NCI-H1417 (cell line): ENCODE measurements at places on chromosomes 11 and 22.

DNA sequence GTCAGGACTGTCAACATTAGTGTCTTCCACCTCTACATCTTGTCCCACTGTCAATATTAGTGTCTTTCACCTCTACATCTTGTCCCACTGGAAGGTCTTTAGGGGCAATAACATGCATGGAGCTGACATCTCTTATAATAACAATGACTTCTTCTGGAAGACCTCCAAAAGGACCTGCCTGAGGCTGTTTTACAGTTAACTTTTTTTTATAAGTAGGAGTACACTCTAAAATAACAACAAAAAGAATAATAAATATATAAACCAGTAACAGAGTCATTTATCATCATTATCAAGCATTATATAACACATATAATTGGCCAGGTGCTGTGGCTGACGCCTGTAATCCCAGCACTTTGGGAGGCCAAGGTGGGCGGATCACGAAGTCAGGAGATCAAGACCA lies 57.5 kb downstream of the PAK1 start:
- no peak for DNase-seq

- DNase-seq = no peak
Observed at GRCh38 chr22:37336579-37336978, 54.3 kb downstream of the CYTH4 start.

DNA sequence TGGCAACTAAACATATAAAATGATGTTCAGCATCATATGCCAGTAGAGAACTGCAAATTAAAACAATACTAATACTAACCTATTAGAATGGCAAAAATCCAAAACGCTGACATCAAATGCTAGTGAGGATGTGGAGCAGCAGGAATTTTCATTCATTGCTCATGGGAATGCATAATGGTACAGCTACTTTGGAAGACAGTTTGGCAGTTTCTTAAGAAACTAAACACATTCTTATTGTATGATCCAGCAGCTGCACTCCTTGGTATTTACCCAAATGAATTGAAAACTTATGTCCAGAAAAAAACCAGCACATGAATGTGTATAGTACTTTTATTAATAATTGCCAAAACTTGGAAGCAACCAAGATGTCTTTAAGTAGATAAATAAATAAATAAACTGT lies 258.0 kb downstream of the TENM4 start:
- DNase-seq = no peak

DNA sequence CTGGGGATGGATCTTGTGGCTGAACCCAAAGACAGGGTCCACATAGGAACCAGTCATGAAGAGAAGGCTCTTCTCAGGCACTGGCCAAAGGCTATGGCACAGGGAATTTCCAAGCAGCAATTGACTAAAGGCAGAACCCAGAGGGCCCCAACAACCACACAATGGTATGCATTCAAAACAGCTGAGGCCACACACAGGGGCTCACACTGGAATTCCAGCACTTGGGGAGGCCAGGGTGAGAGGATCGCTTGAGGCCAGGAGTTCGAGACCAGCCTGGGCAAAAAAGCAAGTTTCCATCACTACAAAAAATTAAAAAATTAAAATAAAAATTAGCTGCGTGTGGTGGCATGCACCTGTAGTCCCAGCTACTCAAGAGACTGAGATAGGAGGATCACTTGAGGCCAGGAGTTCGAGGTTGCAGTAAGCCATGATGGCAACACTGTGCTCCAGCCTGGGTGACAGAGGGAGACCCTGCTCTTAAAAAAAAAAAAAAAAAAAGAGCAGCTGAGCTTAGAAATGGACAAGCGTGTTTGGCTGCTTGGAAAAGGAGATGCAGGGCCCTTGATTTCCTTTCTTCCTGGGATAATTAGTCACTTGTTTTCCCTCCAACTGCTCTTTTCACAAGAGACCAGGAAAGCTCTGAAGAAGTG lies 44.6 kb downstream of the MYH9 start:
- no peak for DNase-seq

DNA sequence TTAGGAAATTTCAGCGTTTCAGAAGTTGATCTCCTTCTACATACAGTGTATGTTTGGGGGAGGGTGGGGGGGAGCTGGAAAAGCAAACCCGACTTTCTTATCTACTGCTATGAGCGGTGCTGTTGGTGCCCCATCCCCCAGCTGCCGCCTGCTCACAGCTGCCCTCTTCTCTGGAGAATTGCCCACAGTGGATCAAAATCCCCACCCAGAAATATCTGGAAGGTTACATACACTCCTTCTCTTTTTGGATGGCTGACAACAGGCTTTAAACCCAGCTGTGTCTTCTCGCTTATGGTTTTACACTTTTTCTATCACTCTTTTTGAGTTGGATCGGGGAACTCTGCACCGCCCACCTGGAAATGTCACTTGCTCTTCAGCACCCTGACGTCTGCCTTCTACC lies 56.4 kb downstream of the DHCR7 start:
- DNase-seq = no peak

DNA sequence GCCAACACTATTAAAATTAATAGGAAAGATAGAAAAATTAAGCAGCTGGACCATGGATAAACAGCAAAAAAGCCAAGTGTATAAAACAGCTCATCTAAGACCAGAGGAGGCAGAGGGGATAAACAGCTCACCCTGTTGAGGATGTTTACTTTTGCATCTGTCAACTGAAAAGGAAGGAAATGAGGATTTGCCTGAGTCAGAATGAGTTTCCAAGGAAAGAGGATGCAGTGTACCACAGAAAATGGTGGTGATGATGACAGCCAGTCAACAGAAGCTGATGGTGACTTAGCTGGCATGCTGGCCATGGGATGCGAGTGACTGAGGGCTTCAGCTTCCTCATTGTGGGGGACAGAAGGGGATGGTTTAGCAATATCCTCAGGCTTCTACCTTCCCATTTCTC lies 183.5 kb downstream of the KIRREL3 start:
- peak; percentile 55 for DNase-seq

DNA sequence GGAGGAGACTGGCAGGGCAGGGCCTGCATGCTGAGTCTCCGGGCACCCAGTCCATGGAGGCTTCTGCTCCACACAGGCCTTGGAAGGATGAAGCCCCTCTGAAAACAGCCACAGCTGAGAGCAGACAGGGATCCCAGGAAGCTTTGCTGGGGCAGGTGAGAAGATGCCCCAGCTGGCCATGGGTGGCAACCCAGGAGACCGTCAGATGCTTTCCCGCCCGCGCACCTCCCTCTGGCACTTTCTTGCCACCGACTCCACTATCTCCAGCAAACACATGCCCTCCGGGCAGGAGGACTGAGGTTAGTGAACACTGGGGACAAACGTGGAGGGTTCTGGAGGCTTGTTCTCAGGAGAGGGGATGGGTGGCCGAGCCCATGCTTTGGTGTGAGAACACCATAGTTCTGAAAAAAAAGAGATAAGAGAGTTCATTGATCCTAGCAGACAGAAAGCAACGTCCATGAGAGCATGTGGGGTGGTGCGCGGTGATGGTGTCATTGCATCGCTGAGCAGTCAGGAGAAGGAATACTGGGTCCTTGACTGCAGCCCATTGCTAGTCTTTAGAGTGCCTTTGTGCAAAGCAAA lies 2.3 kb downstream of the C1QTNF6 start:
- DNase-seq = no peak

DNA sequence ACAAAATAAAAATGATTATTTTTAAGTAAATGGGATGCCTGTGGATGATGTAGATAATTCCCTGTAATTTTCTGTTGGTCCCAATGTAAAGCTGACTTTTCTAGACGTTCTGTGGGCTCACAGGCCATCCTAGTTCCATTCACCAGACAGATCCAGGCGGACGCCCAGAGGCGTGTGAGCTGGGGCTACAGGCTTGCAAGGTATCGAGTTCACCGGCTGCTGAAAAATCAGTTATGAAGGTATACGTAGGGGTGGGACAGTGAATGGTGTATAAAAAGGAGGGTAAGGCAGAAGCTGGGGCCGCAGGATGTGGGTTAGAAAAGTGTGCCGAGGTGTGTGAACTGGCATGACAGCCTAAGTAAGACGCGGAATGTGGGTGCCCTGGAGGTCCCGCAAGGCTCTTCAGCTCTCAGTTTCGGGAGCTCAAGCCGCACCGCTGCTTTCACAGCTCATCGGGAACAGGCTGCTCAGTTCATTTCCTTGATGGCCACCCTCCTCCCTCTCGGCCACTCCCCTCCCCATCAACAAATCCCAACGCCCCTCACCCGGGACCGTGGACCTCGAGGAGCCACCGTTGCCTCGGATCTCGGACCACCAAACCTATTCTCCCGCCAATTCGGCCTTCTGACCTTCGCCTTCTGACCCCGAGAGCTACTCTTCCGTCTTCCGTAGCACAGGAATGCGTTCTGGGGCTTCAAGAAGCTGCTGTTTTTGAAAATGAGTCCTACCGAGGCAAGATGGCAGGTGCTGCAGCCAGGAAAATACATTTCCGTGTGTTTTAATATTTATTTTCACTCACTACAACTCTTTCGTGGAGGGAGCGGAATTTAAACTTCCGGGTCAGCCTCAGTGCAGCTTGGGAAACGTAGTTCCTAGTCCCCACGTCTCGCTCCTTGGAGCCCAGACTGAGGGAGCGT lies at the start of gene XNDC1N:
Gene XNDC1N, minus strand, starts transcription at position 775 of the 917 bp plus-strand sequence. CDS start 5,241 bp downstream, outside the sequence.
- peak; percentile 100 for DNase-seq

- no peak for DNase-seq
Observed at GRCh38 chr11:83374311-83374710, 88.1 kb upstream of the CCDC90B start.

DNA sequence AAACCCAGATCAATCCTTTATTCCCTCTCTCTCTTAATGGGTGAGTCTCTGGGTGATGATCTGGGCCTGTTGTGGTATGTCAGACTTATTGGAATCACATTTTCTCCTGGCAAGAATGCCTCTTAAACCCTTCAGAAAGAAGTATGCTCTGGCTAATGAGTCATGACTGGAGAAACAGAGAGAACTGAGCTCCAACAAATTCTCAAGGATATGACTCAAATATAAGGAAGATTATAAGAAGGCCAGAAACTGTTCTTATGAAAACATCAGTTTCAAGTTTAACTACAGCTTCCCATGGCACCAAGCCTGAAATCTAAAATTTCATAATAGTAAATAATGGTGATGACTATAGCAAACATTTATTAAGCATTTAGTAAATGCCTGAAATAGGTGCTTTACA lies 83.9 kb downstream of the OR5AK2 start:
- no peak for DNase-seq

- DNase-seq = no peak
Observed at GRCh38 chr22:46022881-46023512, 46.0 kb upstream of the WNT7B start.

DNA sequence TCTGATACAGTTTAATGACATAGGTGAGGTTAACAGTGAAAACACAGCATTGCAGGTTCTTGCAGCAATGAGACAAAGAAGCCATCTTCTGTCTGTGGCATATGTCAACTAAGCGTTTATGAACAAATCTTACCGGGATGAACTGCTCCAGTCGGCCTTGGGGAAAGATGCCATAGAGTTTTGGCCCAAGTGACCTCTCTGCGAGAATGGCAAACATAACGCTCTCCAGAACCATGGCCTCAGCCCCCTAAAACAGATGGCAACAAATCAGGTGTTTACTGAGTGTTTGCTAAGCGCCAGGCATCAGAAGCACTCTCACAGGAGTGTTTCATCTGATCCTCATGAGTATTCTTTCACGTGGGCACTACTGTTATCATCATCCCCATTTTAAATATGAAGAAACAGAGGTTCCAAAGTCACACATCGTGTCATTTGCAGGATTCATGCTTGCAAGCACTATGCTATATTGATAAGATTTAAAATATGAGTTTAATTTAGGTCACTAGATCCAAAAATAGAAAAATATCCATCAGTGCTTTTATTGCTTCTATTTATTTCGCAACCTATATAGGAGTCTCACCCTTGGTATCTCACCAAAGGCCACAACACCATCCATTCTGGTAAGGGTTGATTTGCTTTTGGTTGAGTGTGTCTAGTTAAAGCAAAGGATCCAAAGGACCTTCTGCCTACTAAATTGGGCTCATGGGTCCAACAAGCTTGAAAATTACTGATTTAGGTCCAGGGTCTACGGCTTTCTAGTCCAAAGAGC lies 35.9 kb downstream of the TCIRG1 start:
- DNase-seq = no peak

DNA sequence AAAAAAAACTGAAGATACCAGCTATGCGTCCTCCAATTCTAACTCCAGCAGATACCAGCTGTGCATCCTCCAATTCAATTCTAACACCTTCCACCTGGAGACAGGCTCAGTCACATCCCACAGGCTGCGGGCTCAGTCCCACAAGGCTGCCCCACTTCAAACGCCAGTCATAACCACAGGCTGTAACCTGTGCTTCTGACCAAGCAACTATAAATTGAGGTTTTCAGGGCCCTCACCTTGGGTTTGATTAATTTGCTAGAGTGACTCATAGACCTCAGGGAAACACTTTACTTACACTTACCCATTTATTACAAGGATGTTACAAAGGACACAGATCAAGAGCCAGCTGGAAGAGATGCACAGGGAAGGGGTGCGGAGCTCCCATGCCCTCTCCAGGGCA lies 32.4 kb upstream of the MSANTD2 start:
- no peak for DNase-seq

DNA sequence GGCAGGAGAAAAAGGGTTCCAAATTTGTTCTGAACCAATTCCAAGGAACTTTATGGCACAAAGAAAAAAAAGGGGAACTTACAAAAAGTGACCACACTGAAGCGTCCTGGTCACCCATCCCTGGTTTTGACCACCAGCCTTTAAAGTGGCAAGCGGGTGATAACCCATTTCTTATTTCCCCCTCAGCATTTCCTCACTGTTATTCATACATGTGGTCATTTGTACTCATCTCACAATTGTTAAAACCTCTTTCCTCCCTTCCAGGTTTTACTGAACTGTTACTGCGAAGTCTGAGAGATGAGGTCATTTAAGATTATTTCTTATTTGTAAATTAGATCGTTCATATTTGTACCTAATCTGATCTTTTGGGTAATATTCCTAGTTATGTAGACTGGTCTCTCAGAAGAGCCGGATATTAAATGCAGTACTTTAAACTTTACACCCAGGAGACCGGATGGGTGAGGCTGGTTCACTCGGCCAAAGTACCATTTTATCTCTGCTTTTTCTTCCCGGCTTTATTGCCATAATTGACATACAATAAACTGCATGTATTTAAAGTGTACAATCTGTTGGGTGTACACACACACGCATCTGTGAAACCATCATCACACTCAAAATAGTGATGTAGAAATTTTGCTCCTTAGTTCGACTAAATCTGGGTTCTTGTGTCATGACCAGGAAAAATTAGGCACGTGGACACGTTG lies 47.0 kb downstream of the CDPF1 start:
- no peak for DNase-seq

GRCh38 chr11:46130286-46130940 lies 9.2 kb upstream of the PHF21A start:
- DNase-seq = no peak

DNA sequence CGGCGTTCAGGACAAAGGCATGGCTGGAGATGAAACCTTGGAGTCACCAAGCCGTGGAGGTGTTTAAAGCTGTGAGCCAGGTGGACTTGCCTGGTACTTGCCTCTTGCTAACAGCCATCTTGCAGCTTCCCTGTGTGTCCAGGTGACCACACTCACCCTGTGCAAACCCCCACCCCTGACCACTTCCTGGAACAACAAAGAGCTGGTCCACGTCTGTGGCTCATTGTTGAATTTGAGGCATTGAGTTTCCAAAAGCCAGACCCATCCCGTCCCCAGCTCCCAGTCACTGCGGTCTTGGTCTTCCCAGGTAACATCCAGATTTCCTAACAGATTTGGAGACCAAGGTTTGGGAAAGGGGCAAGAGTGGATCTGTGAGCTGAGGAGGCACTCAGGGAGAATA lies 18.5 kb downstream of the DHCR7 start:
- DNase-seq = no peak

- no peak for DNase-seq
Observed at GRCh38 chr22:30837531-30837930, 131.0 kb downstream of the MORC2 start.
